ENCODE measurements at places on chromosomes 5 and 9.

GRCh38 chr5:102819634-102820033 is 64.5 kb downstream of the PAM start:
- no peak for DNase-seq

GRCh38 chr5:1936413-1936812 is 53.7 kb upstream of the IRX4 start:
- DNase-seq = no peak

- no peak for DNase-seq
Measured at GRCh38 chr5:132087176-132087575, 13.6 kb downstream of the CSF2 start.

DNA sequence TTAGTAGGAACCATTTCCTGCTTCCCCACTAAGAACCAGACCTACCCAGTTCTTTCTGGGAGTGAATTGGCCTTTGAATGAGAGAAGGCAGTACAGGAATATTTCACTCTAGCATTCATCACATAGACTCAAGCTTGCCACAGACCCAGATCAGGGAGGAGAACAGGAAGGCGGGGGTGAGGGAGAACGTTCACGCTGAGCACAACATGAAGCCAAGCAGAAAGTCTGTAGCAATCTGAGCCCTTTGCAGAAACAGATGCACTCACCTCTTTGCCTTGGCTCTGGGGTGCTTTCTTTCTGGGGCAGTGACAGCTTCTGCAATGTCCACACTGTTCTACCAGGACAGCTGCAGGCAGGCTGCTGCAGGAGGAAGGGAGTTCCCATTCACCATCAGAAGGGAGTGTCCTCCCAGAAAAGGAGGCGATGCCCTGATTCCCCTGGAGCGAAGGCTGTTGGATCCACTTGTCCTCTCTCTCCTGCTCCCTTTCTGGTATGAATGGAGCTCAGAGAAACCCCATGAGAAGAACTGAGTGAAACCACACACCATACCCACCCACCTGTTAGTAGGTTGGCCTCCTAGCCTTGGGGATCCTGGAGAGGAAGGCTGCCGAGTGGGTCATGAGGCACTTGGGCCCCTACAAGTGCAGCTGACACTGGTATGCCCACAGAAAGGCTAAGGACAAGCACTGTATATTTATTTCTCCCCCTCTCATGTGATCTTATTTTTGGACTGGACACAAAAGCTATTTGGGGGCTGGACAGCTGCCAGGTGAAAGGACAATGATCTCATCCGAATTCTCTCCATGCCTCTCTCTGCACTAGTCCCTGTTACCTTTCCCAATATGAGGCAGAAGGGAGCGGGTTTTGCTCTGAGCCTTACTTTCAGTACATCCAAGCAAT is 11.7 kb upstream of the FGF1 start:
- no peak for DNase-seq

- DNase-seq = no peak
Measured at GRCh38 chr9:127176631-127177030, 54.2 kb upstream of the ANGPTL2 start.

- no peak for DNase-seq
Measured at GRCh38 chr5:174251305-174252000, 205.9 kb downstream of the NSG2 start.

GRCh38 chr9:131610231-131610761 is 65.0 kb downstream of the PRRT1B start:
- DNase-seq = no peak

GRCh38 chr9:88713010-88713409 is 178.0 kb downstream of the NXNL2 start:
- DNase-seq = no peak

DNA sequence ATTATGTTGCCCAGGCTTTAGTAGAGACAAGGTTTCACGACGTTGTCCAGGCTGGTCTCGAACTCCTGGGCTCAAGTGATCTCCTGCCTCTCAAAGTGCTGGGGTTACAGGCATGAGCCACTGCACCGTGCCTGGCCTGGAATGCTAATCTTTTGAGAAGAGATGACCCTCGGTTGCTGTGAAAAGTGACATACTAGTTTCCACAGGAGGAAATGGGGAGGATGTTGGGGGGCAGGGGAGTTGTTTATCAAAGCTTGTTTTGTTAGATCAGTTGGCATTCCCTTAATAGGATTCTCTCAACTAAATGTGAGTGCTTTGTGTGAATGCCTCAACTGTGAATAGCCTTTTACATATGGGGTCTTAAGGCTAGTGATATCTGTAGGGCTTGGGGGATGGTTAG is 16.4 kb upstream of the MATR3 start:
- DNase-seq = no peak

- DNase-seq = no peak
Measured at GRCh38 chr5:100901821-100902341, 1.2 kb downstream of the ST8SIA4 start.
